ENCODE measurements at places on chromosomes 7 and 10. TPM values are rescaled to one million over a fixed set of nuclear protein-coding genes. Genes with fewer than 3 reads are reported as not detected.
A peak's percentile ranks its signal among the peaks of the same experiment; 100 is the strongest.

The GALNT17 gene
- total RNA-seq: not detected

The ARHGAP12 gene
- 57.0 TPM for total RNA-seq

GRCh38 chr7:143898810-143899209 lies 3.2 kb downstream of the TCAF1 start:
- no peak for DNase-seq

GRCh38 chr10:115514895-115515294 lies 421.7 kb downstream of the ATRNL1 start:
- peak; percentile 0 for DNase-seq

DNA sequence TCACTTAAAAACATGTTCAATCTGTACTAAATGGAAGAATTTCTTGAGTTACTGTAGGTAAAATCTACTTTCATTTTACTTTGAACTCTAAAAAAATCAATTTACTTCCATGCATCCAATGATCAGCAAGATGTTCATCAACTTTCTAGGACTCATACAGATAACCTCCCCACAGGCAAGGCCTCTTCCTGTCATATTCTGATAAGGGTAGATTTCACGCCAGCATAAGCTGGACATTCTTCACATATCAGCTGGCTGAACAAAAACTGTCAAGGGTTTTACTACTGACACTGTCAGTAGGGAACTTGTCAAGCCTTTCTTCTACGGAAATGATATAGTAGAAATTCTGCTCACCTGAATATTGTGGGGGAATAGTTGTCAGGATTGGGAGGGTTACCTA lies 244.9 kb downstream of the THSD7A start:
- DNase-seq: no peak

DNA sequence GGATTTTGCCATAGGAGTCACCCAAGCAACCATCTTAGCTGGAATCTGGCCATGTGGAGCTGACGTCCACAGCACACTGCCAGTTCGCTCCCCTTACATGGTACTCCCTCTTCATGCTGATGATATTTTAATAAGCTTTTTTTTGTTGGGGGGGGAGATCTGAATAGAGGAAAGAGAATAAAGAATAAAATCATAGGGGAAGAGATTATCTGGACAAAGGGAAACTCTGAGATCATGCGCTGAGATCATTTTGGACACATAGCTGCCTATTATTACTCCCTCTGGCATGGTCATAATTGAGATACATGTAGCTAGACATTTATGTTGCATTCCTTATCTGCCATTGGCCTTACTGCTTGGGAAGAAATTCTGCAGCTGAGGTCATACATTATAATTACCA lies 282.7 kb downstream of the HTR7 start:
- DNase-seq: no peak

Measured in fibroblast of villous mesenchyme (primary cell).